ENCODE measurements at places on chromosomes 6 and 20. TPM values are rescaled to one million over a fixed set of nuclear protein-coding genes. Genes with fewer than 3 reads are reported as not detected.

DNA sequence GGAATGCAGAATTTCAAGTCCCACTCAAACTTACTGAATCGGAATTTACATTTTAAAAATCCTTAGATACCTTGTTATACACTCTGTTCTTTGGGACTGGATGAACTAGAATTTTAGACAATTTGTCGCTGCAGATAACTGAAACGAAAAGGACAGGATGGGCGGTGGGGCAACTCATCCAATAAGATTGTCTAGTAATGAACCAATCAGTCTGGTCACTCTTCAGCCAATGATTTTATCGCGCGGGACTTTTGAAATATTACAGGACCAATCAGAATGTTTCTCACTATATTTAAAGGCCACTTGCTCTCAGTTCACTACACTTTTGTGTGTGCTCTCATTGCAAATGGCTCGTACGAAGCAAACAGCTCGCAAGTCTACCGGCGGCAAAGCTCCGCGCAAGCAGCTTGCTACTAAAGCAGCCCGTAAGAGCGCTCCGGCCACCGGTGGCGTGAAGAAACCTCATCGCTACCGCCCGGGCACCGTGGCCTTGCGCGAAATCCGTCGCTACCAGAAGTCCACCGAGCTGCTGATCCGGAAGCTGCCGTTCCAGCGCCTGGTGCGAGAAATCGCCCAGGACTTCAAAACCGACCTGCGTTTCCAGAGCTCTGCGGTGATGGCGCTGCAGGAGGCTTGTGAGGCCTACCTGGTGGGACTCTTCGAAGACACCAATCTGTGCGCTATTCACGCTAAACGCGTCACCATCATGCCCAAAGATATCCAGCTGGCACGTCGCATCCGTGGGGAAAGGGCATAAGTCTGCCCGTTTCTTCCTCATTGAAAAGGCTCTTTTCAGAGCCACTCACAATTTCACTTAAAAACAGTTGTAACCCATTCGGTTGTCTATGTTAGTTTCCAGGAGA, 41.9 kb upstream of the HFE start:
- DNase-seq, result peak; percentile 76

DNA sequence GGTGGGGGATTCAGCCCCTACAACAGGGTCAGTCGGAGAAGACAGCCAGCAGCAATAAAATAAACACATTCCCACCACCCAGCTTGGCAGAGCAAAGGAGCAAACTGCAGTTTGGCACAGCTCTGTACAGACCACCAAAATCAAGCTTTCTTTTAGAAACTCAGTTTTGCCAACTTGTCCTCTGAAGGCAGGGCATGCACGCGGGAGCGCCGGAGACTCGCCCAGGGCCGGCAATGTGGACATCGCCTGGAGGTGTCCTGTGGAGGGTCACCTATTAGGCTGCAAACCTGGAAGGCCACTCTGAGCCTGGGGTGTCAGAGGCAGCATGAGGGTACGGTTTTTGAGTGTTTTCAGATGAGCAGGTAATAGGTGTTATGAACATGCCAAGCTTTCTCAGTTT, 34.7 kb downstream of the TMEM242 start:
- DNase-seq, result no peak

GRCh38 chr20:46023999-46024398, 5.0 kb upstream of the SLC12A5 start:
- DNase-seq, result no peak

The TSHZ2 gene
- 3.5 TPM for total RNA-seq

The YTHDF1 gene
- total RNA-seq, result 41.1 TPM

Measured in stomach (tissue), 19 donors.